ENCODE measurements at places on chromosomes 1 and 21.
A peak's percentile ranks its signal among the peaks of the same experiment; 100 is the strongest.

DNA sequence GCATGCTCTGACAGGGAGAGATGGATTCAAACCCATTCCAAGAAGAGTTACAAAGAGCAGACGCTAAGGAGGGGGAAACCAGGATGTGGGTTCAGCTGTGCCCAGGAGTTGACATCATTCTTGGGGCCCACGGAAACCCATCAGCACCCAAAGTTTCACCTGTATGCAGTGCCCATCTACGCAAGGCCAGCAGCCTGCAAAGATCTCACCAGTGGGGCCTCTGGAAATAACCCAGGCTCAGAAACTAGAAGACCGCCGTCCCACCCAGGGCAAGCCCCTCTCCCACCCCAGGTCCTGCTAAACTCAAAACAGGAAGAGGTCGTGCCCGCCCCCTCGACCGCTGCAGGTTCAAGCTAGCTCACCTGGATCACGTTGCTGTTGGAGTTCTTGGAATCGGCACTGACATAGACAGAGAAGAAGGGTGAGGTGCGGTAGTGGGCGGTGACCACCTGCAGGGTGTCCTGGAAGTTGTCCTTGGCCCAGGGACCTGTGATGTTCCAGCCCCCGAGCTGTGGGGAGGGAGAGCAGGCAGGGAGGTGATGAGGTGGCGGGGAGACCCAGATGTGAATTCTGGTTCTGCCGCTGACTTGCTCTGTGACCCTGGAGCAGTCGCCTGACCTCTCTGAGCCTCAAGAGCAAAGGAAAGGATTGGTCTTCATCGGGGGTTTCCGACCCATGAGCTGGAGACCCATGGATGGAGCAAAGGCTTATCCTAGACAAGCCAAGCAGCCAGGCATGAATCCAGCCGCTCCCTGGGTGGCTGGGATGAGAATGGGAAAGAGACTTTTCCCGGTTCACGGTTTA lies 31.7 kb downstream of the ECE1 start:
- DNase-seq = no peak

GRCh38 chr1:7770669-7770996 lies 463 bp upstream of the VAMP3 start:
- DNase-seq = no peak

GRCh38 chr1:119179051-119179450 lies 38.6 kb upstream of the WARS2 start:
- DNase-seq = no peak

GRCh38 chr1:10851024-10852013 lies 54.9 kb upstream of the CASZ1 start:
- no peak for DNase-seq

DNA sequence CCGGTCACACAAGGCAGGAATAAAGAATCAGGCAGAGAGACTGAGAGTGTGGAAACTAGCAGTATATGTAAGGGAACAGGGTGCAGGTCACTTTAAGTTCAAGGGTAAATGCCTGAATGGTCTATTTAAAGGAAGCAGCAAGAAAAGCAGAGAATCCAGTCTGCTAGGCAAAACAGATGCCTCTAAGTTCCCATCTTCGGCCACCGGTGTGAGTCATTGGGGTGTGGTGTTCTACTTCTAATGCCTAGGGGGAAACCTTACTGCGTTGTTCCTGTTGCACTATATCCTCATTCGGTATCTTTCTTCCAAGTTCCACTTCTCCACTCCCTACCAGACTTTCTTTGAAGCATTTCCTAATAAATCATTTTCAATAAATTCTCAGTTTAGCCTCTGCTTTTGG lies 259.9 kb downstream of the HHIPL2 start:
- no peak for DNase-seq

DNA sequence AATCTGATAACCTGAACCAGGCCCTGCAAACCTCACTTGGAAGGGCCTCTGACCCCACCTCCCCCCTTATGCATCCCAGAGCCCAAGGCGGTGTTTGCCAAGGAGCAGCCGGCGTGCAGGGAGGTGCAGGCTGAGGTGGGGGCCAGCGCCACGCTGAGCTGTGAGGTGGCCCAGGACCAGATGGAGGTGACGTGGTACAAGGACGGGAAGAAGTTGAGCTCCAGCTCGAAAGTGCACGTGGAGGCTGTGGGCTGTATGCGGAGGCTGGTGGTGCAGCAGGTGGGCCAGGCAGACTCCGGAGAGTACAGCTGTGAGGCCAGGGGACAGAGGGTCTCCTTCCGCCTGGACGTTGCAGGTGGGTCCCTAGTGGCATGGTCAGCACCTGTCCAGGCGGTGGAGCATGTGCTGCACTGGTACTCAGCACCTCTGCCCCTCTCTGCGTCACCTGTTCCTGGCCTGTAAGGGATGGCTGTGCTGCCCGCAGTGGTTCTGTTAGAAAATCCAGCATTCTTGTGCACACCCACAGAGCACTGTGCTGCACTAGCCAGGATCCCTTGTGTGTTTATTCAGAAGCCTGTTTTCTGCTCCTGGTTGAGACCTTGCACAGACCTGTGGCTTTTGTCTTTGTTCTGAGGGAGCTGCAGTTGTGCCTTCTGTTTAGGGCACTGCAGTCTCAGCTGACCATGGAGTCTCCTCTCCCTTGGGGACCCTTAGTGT lies 11.6 kb downstream of the OBSCN start:
- DNase-seq = no peak

DNA sequence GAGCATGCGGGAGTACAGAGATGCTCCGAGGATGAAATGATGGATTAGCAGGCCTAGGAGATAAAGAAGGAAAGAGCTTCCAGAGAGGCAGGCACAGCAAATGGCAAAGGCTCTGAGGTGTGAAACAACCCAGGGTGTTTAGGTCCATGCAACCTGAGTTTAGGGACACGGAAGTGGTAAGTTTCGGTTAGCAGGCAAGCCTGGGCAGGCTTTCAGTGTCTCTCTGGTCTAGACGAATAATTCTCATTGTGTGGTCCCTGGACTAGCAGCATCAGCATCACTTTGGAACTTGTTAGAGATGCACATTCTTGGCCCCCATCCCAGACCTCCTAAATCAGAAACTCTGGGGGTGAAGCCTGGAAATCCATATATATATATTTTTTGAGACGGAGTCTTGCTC lies 18.6 kb downstream of the NKAIN1 start:
- no peak for DNase-seq

DNA sequence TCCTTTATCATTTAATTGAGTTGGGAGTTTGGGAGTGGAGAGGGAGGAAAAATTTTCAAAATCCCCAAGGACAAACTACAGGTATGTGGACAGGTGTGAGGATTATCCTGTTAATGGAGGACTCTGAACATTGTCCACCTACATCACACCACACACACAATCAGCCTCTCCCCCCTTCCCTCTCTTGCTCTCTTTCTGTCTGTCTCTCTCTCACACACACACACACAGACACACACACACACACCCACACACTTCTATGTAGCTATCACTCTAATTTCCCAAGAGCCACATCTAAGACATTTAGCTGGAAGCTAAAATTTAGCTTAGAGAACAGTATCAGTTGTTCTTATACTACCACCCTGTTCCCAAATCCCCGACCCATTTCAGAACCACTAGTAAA lies 1.5 kb downstream of the S100A8 start:
- DNase-seq = no peak

GRCh38 chr1:206753141-206753540 lies 17.4 kb upstream of the IL19 start:
- DNase-seq = no peak

- no peak for DNase-seq
Observed at GRCh38 chr1:81731989-81732388, 68.7 kb upstream of the ADGRL2 start.

GRCh38 chr1:37474046-37474696 lies at the start of gene ZC3H12A:
Gene ZC3H12A, plus strand, starts transcription at chr1:37474580. Its CDS starts 917 bp downstream, at chr1:37475497.
- DNase-seq = peak; percentile 95

DNA sequence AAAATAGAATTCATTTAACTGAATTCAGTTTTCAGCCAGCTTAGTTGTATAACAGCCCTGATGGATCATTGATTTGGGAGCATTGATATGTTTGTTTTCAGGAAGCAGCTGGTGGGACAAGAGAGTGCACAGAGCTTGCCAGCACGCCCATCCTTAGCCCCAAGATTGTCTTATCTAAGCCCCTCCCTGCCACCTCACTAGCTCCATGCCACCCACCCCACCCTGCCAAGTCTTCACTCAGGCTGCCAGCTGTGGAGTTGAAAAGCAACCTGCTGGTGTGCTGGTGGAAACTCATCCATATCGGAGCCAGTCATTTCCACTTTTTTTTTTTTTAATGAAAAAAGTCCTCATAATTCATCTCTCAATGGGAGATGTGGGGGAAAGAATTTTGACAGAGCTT lies 11.8 kb downstream of the KIRREL1 start:
- no peak for DNase-seq

GRCh38 chr21:45326891-45327440 lies 39.3 kb upstream of the POFUT2 start:
- no peak for DNase-seq

DNA sequence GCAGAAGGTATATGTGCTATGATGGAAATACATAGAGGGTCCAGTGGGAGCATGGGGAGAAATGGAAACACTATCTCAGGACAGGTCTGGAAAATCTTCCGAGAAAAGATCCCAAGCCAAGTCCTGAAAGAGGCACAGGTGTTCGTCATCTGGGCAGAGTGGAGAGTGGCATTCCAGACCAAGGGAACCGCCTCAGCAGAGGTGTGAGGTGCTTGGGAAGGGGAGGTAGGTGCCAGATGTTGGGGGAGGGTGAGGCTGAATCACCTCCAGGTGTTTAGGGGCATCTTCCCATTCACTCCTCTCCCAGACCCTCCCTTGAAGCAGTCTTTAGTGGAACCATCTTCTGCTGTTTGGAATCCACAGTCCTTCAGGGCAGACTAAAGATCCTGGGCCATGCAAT lies 23.5 kb upstream of the LRRN2 start:
- DNase-seq = no peak

DNA sequence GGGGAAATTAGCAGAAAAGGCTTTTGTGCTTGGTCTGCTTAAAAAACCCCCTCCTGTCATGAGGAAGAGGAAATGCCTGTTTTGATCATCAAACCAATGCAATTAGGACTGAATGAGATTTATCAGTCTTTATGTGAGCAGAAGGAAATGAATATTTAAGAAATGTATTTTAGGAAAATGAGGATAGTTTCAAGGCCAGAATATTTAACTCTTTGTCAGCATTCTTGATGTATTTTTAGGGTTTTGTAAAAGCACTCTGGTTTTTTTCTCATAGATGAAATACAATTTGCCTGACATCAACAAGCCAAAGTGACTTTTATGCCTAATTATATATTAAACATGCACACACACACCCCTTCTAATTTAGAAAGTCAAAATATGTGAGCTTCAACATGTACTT lies 213.8 kb downstream of the GRIK1 start:
- no peak for DNase-seq

- peak; percentile 63 for DNase-seq
Observed at GRCh38 chr1:31781756-31782371, 17.7 kb upstream of the ADGRB2 start.

GRCh38 chr1:154741741-154742495 lies 128.2 kb downstream of the KCNN3 start:
- no peak for DNase-seq

DNA sequence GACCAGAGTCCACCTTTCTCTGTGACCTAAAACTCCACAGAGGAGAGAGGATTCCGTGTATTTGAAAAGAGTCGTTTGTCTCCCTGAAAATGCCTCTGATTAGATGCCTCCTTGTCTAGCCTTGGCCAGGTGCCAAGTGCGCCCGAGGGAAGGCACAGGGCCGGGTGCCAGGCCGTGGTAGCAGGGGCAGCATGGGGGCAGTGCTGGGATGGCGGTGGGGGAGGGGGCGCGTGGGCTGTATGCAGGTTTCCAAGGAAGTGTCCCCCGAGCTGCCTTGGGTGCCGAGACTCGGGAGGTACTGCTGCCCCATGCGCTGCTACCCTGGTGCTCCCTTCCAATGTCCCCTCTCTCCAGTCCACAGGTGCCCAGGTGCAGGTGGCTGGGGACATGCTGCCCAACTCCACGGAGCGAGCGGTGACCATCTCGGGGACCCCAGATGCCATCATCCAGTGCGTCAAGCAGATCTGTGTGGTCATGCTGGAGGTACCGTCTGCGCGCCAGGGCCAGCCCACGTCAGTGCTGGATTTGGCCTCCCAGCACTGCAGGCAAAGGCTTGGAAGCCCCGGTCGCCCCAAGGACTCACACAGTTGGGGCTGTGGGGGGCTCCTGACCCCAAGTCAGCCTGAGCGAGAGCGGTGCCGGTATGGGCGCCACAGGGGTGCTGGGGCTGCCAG lies 70.9 kb upstream of the COL6A1 start:
- DNase-seq = peak; percentile 10

GRCh38 chr21:30251781-30252180 lies 31.0 kb downstream of the KRTAP24-1 start:
- no peak for DNase-seq

- no peak for DNase-seq
Observed at GRCh38 chr1:35443768-35444518, 113.3 kb downstream of the KIAA0319L start.

DNA sequence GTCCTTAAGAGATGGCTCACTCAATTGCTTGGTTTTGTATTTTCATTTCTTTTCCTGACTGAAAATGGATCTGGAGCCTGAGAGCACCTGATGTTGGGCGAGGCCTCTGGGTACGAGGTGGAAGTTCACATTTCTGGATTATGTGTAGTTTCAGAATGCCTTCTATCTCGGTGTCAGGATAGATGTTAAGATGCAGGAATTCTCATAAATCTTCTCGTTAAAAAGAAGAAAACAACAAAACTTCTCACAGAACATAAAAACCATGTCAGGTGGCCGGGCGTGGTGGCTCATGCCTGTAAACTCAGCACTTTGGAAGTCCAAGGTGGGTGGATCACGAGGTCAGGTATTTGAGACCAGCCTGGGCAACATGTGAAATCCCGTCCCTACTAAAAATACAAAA lies 101.8 kb downstream of the RHOU start:
- DNase-seq = no peak

DNA sequence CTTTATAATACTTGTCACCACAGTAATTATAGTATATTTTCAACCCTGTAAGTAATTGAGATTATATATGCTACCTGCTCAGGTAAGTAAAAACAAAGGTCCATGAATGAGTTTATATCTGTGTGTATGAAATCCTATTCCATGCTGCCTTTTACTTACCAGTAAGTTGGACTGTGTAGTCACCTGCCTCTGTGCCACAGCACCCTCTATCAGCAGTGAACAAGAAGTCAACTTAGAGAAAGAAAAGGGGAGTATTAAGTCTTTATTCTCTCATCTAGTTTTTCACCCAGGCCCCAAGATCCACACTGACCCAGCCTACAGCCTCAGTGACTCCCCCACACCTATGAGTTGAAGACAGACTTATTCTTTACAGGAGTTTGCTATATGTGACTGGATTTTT lies 36.9 kb upstream of the IFI16 start:
- no peak for DNase-seq

DNA sequence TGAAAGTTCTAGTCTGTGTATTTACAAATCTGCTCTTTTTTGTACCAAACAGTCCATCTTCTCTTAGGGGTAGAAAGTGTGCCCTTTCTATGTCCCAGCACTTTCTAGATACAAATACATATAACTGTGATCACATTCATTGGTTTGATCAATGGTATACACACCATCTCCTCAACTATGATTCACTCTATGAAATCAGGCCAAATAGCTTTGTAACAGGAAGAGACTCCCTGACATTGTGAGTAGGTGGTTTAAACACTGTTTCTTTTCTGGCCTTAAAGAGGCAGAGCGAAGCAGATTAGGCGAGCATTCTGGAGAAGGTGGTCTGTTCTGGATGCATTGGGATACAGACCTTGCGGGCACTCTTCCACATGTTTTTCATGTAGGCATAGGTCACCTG lies 39.3 kb upstream of the EXOSC10 start:
- DNase-seq = no peak

GRCh38 chr1:39671433-39671792 lies 494 bp downstream of the NT5C1A start:
- DNase-seq = no peak

Measured in NCI-H446 (cell line).